Fibroblast of pulmonary artery (primary cell): ENCODE measurements at places on chromosomes 7 and 10.

DNA sequence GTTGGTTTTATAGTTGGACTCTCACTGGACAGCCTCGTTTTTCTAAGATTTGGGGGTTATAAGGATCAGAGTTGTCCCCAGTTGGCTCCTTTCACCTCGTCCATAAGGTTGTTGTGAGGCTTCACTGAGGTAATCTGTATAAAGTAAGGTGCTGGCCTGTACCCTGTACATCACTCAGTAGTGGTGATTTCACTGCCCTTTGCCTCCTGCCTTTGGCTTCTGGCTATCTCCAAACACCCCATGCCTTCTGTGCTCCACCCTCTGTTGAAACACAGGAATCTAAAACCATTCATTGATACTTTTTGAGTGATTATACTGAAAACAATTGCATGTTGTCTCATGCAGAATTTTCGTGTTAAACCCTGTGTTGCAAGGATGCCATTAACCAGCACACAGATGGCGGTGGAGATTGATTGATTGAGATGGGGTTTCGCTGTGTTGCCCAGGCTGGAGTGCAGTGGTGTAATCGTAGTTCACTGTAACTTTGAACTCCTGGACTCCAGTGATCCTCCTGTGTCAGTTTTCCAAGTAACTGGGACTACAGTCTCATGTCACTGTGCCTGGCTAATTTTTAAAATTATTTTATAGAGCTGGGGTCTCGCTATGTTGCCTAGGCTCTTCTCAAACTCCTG lies 55.0 kb downstream of the KAT6B start:
- DNase-seq: no peak

DNA sequence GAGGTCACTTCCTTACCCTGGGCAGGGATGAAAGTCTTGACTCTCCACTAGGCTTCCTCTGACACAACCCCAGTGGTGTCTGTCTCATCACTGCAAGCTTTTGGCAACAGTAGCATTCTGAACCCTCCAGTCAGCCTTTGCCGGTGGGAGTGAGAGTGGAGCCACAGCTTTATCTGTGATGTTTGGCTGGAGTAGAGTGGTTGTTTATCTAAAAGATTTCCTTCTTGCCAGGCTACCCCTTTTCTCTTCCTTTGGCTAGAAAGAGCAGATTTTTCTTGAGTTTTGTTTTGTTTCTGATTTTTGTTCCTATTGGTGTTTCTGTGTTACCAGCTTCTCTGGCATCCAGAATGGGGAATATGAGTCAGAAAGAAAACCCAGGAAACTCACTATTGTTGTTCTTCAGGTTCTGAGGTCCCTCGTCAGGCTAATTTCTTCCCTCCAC lies 98.9 kb upstream of the KIF5B start:
- peak; percentile 88 for DNase-seq

GRCh38 chr10:90751107-90751997 lies 106.5 kb downstream of the HTR7 start:
- DNase-seq: peak; percentile 59

- DNase-seq: peak; percentile 84
Measured at GRCh38 chr7:47601119-47601880, 19.4 kb upstream of the TNS3 start.

GRCh38 chr10:131063311-131063710 lies 248.2 kb downstream of the TCERG1L start:
- no peak for DNase-seq

DNA sequence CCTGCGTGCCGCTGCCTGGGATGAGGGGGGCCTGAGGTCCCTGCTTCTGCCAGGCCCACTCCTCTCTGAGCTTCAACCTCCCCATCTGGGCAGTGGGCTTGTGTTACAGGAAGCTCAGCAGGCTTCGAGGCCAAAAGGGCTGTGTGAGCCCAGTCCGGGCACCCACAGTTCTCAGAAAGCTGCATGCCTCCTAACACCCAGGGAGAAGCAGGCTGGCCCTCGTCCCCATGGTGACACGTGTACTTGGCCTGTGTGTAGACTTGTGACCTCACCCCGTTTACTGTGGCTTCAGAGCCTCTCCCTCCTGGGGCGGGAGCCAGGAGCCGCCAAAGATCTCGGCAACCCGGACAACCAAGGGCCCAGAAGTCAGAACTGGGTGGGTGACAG lies 2.2 kb upstream of the GRIFIN start:
- DNase-seq: no peak

GRCh38 chr7:128727239-128727638 lies 11.9 kb upstream of the CALU start:
- no peak for DNase-seq

DNA sequence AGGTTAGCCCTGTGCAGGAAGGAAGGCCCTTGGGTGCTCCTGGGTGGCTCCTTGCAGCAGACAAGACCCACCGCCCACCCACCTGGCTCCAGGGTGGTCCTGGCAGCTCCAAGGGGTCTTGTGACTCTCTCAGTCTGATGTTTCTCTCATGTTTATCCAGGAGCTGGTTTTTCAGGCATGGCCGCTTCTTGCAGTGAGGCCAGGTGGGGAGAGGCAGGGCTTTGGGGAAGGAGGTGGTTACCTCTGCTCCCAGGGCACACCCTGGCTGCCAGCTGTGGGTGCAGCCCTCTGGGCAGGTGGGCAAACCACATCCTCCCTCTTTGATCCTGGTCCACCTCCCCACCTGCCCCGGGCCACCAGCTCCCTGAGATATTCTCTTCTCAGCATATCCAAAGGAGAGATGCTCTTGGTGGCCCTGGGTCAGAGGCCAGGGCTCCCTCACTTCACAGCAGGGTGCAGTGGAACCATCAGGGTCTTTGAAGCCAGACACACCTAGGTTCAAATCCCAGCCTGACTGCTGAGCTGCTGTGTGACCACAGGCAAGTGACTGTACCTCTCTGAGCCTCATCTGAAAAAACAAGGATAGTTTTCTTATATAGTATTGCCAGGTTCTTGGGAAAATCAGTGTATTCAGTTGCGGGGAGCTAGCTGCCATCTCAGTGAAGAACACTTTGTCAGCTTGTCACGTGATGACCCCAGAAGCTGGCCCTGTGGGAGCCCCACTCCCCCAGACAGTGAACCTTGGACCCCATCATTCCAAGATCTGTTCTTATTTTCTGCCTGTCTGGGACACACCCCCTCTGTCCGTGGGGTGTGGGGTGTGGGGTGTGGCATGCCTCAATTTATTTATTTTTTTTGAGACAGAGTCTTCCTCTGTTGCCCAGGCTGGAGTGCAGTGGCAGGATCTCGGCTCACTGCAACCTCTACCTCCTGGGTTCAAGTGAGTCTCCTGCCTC lies 11.5 kb downstream of the GTF2IRD1 start:
- DNase-seq: no peak

DNA sequence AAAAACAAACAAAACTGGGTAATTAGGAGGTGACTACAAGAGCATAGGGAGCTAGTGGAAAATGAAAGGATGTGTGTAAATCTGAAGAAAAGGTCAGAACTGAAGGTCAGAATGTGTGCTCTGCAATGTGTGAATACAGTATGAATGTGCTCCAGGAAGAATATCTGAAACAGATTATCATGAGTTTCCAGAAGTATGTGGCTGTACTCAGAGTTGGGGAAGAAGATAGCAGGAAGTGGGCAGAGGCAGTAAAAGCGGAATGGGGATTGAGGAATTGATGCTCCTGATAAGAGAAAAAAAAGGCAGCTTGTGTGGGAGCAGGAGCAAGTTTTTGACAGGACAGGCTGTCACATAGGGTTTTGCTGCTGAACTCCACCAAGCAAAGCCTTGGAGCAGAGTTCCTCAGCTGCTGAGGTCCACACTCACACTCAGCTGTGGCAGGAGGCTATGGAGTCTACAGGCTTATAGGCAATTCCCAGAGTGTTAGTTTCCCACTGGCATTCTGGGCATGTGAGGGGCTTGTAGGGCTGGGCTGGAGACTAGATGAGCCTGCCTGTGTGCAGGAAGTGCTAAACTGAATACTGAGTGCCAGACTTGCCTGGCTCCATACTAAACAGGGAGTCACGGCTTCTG lies 22.9 kb downstream of the H2AZ2 start:
- peak; percentile 10 for DNase-seq

GRCh38 chr7:136869991-136870865 lies 1.8 kb downstream of the CHRM2 start:
- DNase-seq: no peak

DNA sequence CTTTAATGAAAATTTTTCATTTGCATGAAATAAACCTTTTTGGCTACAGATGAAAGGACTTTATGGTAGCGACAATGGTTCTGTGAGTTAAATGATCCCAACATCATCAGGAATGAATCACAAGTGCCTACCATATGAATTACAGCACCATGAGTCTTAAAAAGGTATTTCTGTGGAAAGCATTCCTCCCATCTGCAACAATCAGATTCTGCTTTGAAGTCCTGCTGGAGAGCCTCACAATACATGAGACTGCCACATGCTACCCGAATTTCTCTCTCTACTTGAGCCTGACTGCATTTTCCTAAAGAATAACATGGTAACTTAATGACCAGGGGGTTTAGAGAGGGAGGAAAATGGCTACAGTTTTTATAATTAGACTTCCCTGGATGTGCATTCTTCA lies 190.3 kb downstream of the TWIST1 start:
- DNase-seq: peak; percentile 7

- no peak for DNase-seq
Measured at GRCh38 chr7:45258533-45259226, 101.1 kb downstream of the RAMP3 start.

DNA sequence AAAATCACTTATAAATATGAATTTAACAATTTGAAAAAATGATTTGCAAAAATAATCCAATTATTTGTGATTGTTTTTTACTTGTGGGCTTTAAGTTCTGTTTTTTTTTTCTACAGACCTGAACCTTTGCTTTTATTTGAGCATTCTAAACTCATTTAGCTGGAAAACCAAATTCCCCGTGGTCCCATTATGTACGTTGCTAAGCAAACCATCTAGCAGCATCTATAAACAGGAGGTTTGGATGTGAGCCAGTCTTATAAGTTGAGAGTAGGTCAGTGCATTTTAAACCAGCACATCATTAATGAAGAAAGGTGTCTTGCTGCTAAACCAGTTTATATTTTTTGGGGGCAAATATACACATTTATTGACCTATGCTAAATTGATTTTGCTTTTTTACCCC lies 77.3 kb downstream of the LRRN3 start:
- DNase-seq: peak; percentile 35

GRCh38 chr10:114266521-114266920 lies 27.5 kb downstream of the VWA2 start:
- DNase-seq: peak; percentile 62

- DNase-seq: peak; percentile 57
Measured at GRCh38 chr7:128215281-128215680, 25.8 kb upstream of the LEP start.

- no peak for DNase-seq
Measured at GRCh38 chr10:47323636-47324296, 1.5 kb downstream of the GDF2 start.
